Right lobe of liver (tissue), 6 donors: ENCODE measurements at places on chromosomes 3 and 15. TPM values are rescaled to one million over a fixed set of nuclear protein-coding genes. Genes with fewer than 3 reads are reported as not detected.

DNA sequence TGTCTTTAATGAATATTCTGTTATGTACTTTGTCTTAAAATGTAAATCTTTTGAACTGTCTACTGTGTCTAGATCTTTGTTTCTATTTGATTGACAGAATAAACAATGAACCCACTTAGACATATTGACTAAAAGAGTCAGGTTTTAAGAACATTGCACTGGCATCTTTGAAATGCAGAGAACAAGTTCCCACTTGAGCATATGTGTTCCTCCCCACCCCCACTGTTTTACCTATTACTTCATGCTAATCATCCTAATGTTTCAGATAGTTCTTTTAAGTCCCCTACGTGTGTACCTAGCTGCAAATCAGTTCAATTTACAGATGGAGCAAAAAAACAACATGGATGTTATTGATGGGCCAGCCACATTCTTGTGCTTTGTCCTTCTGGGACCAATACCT is 11.7 kb upstream of the TCF12 start:
- DNase-seq, result no peak

DNA sequence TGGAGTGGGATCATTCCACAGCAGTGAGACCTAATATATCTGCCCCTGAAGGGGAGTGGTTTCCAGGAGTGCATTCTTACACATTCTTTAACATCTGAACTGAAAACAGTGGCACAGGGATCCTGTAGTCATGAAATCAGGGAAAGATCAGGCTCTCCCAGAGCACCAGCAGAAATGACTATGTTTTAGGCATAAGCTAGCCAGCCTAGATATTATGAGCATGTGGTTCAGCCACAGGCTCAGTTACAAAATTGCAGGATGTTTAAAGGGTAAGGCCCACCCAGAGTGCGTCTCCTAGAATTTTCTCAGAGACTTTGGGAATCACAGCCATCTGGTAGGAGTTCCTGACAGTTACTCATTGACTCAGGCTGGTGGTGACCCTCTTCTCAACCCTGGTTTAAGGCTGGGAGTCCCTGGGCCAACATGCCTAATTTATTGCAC is 20.9 kb downstream of the FSTL1 start:
- no peak for DNase-seq

DNA sequence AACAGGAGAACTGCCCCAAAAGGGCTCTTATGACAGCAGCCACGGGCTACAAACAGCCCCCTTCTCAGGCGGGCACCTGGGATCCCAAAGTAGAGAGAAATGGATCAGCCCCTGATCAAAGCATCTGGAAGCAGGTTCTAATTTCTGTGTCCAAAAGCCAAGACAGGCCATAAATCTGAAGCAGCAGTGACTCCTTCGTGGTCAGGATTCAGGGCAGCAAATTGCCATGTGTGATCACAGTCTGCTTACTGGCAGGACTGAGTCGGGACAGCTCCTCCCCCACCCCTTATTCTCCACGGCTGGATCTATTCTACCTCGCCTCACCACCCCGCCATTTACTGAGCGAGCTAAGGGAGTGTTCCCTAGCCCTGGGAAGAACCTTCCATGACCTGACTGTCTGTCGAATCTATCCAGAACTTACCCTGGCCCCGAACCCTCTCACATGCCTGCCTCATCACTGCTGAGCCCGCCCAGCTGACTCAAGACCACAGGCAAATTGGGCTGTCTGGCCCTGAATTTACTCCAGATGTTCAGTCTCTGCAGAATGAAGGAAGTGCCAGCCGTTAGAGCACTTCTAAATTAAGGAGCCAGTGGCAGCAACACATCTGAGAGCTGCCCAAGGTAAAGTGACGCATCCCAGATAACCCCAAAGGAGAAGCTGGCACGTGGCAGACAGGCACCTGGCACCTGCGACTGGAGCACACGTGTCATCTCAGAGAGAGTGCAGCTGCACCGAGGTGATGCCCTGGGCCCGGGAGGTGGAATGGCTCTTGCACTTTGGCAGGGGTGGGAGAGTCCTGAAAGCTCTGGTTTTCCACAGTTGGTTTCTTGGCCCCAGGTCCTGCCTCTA is 1.3 kb downstream of the LRRC15 start:
- no peak for DNase-seq

DNA sequence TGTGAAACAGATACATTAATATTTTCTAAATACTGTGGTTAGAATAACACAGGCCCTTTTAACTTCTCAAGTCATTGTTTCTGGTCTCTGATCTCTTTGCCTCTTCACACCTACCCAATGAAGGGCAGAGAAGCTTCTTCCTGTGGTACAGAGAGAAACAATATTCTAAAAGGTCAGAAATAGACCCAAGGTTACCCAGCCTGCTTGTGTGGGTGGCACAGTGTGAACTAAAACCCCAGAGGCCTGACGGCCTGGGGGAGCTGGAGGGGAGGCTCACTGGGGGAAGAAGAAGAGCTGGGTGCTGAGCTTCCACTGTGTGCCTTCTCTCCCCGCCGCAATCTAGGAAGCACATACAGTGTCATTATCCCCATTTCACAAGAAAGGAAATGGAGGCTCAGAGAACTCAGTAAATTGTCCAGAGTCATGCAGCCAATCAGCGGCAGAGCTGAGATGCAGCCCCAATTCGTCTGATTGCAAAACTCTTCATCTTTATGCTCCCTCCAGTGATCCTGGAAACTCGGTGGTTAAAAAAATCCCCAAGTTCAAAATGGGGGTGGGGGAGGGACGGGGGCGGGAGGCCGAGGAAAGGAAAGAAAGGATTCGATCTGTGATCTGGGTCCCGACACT is 64.1 kb upstream of the HEG1 start:
- DNase-seq, result no peak

DNA sequence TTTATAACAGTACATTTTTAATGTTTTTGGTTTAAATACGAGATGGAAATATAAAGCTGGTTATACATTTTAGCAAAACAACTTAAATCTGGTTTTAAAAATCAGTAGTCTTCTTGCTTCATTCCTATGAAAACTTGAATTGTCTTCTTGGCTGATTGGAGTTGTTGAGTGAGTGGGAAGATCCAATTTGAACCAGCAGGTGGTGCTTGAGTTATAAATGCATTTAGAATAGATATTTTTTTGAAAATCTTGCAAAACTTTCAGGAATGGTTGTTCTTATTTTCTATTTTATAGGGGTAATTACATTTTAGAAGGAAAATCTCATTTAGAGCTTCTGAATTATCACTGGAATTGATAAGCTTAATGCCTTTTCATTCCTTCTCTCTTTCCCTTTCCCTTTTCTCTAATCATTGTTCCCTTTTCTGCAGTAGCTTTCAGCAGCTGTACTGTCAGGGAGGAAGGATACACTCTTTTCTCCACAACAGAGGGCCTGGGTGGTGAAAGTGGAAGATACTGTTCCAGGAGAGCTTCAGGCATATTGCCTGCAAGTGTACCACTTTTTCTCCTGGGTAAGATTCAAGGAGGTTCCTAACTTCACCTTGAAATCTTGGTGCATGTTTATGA is 335.6 kb downstream of the NLGN1 start:
- no peak for DNase-seq

DNA sequence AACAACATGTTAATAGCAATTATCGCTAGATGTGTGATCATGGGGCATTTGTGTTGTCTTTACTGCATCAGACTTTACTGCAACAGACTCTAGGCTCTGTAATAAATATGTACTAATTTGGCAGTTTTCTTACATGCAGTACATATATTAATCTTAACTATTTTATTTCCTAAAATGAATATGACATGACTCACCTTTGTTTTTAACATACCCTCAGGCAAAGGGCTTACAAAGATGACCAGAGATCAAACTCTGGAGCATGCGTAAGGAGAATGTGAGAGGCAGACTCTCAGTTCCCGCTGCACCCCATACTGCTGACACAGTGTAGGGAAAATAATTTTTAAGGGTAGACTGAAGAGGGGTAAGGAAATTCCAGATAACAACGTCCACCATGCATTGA is 7.2 kb upstream of the FAM174B start:
- no peak for DNase-seq

- DNase-seq, result no peak
Observed at GRCh38 chr3:42394579-42395288, 15.7 kb downstream of the LYZL4 start.

GRCh38 chr15:68298882-68299381 is 21.4 kb downstream of the FEM1B start:
- DNase-seq, result peak; percentile 51

GRCh38 chr3:188309437-188310269 is 155.7 kb downstream of the LPP start:
- DNase-seq, result no peak

DNA sequence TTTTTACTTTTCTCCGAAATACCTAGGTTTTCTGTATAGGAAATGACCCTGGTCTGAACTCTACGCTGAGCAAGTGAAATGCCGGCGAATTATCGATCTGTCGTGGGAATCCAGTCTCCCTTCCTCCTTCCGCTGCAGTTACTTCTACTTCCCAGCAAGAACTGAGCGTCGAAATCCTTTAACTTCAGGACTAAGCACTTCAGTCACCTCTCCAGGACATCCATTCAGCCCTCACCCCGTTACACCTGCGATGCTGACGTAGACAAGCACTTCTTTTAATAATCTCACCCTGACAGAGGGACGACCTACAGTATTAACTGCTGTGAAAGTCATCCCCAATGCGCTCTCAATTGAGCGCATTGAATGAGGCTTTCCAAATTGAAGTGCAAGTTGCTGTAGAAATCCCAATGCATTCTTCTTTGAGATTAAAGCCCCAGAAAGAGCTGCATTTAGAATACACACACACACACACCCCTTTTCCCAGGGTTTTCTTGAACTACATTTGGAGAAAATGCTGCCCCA is 1.3 kb downstream of the TOP2B start:
- DNase-seq, result no peak

The A4GNT gene
- not detected for total RNA-seq

The DNAH1 gene
- total RNA-seq, result 1.6 TPM

The CCK gene
- total RNA-seq, result not detected

The PIGZ gene
- 1.4 TPM for total RNA-seq
